Stimulated activated CD4-positive, alpha-beta T cell treated with anti-CD3 and anti-CD28 coated beads, Interleukin-4, amount 100 ng/mL, for 4 hours (primary cell): ENCODE measurements at places on chromosomes 2 and 18.

DNA sequence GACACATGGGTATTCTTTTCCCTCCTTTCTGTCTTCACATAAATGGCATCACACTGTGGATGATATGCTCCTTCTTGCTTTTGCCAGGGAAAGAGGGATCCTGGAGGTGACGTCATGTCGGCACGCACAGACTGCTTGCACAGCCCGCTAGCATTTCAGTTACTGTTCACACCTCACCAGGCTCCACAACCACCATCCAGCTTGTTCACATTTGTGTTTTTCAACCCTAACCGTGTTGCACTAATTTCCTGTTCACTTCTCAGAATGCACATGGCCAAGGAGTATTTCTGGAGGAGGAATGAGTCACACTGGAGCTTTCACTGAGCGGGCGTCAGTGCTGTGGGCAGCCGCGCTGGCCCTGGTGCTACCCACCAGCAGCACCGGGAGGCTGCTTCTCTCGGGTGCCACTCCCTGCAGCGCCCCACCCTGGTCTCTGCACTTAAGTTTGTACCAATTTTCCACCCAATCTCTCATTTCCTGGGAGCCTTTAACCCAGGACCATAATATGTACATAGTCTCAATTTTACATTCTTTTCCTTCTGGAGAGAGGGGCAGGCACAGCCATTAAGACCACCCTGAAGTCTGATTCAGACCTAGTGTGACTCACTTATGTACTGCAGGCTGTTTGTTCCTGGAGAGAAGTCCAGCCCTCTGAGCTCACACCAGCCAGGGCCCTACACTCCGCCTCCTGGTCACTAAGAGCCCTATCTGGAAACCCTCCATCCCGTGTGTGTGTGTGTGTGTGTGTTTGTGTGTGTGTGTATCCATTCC lies 65.1 kb downstream of the MBP start:
- DNase-seq = peak; percentile 70

DNA sequence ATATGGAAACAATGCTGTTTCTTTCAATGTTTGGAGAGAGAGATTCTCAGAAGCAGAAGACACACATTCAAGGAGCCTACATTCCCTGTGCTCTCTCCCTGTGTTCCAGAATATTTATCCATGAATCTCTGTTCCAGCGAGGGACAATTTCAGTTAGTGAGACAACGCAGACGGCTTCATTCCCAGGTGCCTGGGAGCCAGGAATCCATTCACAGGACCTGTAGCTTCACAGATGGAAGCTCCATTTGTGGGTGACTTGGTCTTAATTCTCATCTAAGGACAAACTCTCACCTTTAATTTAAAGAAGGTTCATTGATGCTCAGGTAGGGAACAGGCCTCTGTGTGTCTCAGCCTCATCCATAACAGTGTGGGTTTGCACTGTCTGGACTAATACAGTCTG lies 1156.6 kb downstream of the RPIA start:
- DNase-seq = no peak

DNA sequence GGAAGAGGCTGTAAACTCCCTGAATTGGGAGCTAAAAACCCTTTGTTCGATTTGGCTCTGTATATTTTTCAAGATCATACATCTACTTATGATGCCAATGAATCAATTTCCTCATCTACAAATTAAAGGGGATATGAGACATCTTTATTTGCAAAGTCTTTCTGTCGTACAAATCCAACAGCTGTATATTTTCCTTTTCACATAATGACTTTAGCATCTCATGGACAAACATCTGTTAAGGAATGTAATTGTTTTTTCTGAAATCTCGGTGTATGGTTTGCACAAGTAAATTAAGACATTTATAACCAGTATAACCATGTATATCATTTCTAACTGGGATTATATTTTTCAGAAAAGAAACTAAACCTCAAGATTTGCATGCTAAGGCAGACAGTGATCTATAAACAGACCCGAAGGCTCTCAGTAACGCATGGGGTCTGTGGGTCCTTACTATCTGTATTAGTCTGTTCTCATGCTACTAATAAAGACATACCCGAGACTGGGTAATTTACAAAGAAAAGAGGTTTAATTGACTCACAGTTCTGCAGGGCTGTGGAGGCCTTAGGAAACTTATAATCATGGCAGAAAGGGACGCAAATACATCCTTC lies 130.8 kb downstream of the SLC8A1 start:
- DNase-seq = no peak

- no peak for DNase-seq
These were observed 53.6 kb upstream of the RNF152 start for GRCh38 chr18:61946449-61946848.

DNA sequence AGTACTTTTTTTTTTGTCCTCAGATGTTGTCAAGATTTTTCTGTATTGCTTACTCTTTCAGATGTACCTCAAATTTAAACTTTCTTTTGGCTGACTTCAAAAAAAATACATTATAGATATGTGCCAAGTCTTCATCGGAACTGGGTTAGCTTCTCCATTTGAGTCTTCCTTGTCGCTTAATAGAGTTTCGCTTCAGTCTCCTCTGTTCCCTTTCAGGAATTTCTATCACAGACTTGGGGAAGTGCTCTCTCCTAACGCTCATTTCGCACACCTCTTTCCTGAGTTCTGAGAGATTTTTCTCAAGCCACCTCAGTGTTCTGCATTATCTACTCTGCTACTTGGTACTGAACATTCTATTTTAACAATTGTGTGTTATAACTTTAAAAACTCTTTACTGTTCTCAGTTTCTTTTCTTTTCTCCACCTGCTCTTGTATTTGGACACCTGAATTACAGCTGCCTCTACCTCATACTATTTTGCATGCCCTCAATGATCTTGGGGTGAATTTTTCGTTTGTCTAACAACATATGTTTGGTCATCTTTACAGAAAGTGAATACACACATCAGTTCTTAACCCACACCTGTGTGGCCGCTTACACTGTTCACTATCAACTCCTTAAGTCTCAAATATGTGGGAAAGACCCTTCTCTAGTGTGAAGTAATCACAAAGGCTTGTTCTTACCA lies 16.5 kb downstream of the PTPN2 start:
- no peak for DNase-seq

DNA sequence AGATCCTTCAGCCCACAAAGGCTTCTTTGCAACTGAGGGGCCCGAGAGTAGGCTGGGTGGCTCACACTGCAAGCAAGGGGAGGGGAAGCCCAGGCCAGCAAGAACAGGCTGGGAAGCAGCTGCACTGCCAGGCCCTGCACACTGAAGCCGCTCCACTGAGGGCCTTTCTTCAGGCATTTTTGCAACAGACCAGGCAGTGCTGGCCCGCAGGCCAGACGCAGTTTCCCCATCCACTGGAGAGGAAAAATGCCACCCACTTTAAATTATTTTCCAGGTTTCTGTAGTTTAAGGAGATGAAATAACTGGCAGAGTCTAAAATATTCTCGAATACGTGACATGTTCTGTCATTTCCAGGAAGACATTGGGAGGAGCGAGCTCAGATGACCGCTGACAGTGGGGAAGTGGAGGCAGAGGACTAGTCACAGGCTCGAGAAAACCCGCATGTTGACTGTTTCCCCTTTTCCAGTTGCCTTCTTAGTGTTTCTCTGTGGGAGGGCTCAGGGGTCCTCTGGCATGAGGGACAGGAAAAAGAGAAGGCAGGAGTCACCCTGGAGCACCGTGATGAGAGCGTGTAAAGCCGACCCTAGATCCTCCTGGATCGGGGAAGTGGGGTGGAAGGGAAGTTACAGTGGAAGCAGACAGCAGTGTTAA lies 53.3 kb upstream of the B3GNT7 start:
- no peak for DNase-seq

GRCh38 chr18:78666666-78667335 lies 312.8 kb upstream of the SALL3 start:
- DNase-seq = no peak

DNA sequence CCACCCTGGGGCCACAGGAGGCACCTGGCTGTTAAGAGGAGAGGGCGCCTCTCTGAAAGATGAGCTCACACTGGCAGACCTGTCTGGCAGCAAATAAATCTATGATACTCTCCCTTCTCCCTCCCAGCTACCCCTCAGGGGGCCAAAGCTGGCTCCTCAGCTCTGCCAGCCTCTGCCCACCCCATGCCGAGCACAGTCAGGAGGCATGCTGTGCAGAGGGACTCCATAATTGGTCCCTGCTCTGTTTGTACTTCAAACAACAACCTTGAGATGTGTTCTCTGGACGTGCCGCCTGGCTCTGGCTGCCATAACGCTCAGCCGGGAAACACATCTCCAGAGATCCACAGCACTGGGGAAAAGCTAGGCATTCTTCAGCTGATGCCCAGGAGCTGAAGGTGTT lies 126.7 kb downstream of the GALNT14 start:
- no peak for DNase-seq

DNA sequence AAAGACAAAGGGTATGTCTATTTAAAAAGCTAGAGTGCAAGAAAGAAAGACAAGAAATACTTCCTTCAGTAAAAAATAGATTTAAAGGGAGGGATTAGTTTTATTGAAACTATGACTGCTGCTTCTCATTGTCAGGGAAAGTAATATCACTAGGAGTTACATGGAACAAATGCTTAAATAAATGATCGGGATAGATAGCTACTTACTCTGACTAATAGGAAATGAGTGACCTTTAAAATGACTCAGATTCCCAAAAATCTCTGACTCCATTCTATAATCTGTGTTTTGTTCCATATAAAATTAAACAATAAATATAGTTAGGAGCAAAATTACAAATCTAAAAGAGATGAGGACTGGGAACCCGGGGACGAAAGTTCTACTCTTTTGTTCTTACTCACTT lies 669.3 kb downstream of the NR4A2 start:
- no peak for DNase-seq

GRCh38 chr2:139194546-139194945 lies 414.4 kb upstream of the NXPH2 start:
- DNase-seq = no peak

GRCh38 chr2:128451084-128452023 lies 132.7 kb upstream of the HS6ST1 start:
- DNase-seq = no peak

GRCh38 chr2:131148426-131148825 lies 43.3 kb downstream of the PLEKHB2 start:
- DNase-seq = no peak

DNA sequence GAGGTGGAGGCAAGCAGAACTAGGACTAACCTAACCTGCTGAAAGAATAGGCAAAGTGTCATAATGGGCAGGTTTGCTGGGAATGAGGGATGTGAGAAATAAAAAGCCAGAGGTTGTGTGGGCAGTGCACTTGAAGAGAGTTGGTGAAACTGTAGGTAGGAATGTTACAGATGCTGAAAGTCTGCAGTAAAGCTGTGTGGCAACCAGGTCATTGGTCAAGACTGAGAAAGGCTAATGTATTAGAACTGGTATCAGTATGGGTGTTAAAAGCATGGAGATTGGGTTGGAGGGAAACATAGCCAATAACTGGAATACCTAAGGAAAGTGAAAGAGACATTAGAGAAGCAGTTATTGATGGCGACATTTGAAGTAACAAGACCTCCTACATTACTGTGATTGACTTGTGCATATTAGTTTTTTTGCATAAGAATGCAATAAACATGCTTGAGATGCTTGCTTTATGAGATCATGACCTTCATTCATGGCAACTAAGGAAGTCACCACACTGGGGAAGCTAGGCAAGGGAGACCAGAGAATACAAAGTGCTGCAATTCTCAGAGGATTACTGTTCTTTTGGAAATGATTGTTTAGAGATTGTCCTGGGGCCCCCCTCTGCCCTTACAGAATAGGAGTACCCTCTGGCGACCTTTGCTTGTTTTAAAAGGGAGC lies 11.8 kb downstream of the GULP1 start:
- no peak for DNase-seq

DNA sequence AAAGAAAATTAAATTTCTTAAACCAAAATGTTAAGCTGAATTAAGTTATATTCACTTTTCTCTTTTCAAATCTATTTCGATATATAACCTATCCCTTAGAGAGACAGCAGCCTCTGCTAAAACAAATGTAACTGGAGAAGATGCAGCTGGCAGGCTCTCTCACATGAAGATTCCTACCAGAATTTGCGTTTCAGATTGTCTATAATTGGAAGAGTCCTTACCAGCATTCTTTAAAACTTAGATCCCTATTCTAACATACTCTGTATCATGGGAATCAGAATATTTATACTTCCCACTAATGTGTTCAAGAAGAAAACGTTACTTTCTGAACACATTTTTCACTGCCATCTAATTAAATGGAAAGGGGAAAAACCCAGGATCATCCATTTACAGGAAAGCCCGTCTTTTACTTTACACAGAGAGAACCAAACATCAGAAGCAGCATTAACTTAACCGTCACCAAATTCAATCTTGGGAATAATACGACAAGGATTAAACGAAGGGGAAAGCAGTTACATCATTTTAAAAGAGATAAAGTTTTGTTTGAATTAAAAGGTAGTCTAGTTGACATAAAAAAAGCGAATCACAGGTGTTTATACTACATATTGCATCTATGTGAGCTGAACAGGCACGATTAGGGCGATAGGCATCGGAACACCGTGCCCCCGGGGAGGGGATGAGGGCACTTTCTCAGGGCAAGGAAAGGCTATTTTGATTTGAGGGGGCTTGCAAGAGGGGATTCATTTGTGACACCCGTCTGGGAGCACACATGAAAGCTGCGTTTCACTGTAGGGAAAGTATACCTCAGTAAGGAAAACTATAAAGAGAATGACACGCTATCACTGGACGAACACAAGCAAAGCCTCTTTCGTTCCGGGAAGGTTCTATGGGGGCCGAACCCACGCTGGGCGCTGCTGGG lies 1.3 kb downstream of the PTPN2 start:
- DNase-seq = no peak

- DNase-seq = no peak
These were observed 8.9 kb upstream of the CHRNA1 start for GRCh38 chr2:174773215-174773614.

- DNase-seq = no peak
These were observed 191.5 kb upstream of the PARD3B start for GRCh38 chr2:204353823-204354222.

DNA sequence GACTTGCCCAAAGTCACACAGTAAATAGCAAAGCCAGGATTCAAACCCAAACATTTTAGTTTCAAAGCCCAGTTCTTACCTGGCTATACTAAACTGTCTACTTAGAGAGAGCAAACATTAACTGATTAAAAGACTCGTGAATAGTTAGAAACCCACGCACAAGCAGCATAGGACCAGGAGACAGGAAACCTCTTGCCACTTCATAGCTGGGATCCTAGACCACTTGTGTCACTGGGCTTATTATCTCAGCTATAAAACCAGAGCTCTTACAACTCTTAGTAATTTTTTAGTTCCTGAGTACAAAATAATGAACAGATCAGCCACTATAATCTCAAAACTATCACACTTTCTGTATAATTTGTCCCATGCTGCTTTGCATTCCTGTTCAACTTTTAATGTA lies 2.4 kb upstream of the AAK1 start:
- DNase-seq = no peak

DNA sequence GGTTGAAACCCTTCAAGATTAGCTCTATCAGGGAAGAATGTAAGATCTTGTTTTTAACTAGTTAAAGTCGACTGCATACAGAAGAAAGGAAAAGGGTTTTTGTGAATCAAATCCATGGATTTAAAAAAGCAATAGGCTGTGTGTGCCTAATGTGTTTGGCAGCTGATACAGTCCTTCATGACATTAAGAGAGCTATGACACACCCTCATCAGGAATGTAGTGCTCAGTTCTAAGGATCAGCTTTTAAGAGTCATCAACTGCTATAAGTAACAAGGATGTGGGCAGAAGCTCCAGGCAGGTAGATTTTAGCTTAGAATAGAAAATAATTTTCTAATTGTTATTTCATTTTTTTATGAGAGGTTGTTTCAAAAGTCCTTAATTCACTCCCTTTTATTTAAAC lies 52.9 kb downstream of the PPP1R1C start:
- DNase-seq = no peak

- no peak for DNase-seq
These were observed 171.2 kb downstream of the CMPK2 start for GRCh38 chr2:6694555-6694954.
